ENCODE measurements at places on chromosomes 5 and 9. TPM values are rescaled to one million over a fixed set of nuclear protein-coding genes. Genes with fewer than 3 reads are reported as not detected.

The BARHL1 gene
- total RNA-seq, result not detected

The SPATA6L gene
- 0.87 TPM for total RNA-seq

The TCF7 gene
- total RNA-seq, result 3.4 TPM

The ADAMTS16 gene
- total RNA-seq, result not detected

The PLPPR1 gene
- not detected for total RNA-seq

The SLC23A1 gene
- total RNA-seq, result not detected

The PRRX2 gene
- total RNA-seq, result 0.20 TPM

The TAF11L3 gene
- total RNA-seq, result not detected

- no peak for DNase-seq
Observed at GRCh38 chr5:143350751-143351602, 52.5 kb downstream of the NR3C1 start.

- no peak for DNase-seq
Observed at GRCh38 chr5:87411973-87412629, 629 bp downstream of the CCNH start.

GRCh38 chr9:37880916-37881479, 22.9 kb downstream of the SLC25A51 start:
- no peak for DNase-seq

DNA sequence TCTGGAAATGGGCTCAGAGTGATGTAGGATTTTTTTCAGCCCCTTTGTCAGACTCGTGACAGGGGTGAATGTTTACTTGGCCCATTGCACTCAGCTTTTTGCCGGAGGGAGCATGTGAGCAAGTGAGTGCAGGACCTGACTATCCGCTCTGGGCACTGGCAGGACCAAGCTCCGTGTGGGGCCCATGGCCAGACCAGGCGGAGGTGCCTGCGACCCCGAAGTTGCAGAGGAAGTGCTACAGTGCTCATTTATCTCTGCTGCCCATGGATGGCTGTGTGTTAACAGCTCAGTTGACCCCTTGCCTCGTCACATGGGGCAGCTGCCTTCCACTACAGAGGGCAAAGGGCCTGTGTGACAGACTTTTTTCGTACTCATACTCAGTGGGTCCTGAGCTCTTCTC, 744.3 kb downstream of the IRX1 start:
- DNase-seq, result no peak

DNA sequence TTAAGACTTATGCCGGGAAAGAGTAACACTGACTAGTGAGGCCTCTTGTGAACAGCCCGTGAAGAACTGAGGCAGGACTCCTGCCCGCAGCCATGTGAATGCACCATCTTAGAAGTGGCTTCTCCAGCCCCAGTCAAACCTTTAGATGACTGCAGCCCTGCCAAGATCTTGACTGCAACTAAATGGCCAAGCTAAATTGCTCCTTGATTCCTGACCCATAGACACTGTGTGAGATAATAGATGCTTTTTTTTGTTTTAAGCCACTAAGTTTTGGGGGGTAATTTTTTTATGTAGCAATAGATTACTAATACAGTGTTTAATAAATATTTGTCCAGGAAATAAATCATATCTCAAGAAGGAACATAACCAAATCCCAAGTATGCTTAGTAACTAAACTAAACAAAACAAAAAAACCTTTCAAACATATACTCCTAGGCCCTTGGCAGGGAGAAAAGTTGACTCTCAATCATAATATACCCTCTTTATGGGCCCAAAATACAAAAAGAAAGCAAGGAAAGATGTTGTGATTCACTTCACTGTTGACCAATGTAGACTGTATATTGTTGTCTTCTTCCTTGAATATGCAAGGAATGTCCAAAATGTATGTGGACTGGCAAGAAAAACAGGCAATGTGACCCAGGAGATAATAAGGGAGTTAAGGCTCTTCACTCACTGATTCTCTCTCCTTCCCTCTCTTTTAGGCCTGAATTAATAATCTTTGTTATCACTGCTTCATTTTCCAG, 79.7 kb upstream of the ZNF366 start:
- no peak for DNase-seq

GRCh38 chr5:174148721-174149120, 103.2 kb downstream of the NSG2 start:
- DNase-seq, result no peak

DNA sequence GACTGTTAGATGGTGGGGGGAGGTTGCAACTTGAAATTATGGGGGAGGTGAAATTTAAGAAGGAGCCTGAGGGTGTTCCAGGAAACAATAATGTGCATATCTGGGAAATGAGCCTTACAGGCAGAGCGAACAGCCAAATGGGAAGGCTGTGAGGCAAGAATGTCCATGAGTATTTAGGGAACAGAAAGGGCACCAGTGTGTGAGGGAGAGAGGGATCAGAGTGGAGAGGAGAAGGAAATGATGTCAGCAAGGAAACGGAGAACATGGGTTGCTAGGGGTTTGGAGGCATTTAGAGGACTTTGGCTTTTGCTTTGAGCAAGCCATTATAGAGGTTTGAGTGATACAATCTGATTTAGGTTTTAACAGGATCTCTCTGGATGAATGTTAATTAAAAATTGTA, 285.4 kb downstream of the TLE4 start:
- DNase-seq, result no peak

DNA sequence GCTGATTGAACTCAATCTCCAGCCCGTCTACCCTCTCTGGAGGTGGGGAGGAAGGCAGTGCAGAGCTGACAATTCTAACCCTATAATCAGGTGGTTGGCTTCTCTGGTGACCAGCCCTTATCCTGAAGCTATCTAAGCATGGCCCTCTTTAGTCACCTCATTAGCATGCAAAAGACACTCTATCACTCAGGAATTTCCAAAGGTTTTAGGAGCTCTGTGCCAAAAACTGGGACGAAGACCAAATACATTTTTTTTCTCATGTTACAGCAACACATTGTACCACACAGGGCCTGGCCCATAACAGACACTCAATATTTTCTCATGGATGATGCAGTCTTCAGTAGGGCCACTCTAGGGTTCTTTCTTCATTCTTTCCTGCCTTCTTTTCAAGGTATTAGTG, 118.8 kb upstream of the VLDLR start:
- no peak for DNase-seq

DNA sequence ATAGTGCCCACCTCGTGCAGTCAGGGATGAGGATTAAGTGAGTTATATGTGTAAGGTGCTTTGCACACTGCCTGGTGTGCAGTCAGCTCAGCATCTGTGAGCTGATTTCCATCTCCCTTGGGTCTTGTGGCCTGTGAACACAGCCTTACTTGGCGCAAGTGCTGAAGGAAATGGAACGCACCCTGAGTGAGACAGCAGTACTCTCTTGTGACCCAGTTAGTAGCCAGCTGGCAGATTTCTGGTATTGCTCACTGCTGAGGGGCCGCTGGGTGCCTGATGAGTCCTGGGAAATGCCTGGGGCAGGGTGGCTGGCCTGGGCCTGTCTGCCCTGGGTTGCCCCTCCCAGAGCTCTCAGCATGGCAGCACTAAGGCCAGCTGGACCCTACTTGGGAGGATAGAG, 90.9 kb upstream of the BOD1 start:
- DNase-seq, result peak; percentile 67

DNA sequence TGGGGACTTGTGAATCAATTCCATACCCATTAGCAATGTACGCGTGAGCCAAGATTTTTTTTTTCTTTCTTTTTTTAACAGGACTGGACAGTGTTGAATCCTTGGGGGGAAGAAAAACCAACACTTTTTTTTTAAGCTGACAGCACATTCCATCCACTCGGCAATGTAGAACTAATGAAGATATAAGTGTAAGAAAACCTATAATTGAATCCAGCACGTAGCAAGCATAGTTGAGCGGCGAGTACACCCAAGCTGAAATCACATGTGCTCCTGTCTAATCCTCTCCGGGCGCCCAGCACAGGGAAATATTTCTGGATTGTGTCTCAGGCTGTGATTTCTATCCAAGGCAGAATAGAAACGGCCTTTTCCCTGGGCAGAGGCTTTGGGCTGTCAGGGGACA, 118.2 kb downstream of the BOD1 start:
- peak; percentile 62 for DNase-seq

- DNase-seq, result peak; percentile 61
Observed at GRCh38 chr5:177462021-177462670, 11.3 kb downstream of the DBN1 start.

GRCh38 chr9:131461166-131461565, 41.6 kb upstream of the POMT1 start:
- no peak for DNase-seq

GRCh38 chr5:87069974-87070608, 197.6 kb upstream of the RASA1 start:
- DNase-seq, result no peak

DNA sequence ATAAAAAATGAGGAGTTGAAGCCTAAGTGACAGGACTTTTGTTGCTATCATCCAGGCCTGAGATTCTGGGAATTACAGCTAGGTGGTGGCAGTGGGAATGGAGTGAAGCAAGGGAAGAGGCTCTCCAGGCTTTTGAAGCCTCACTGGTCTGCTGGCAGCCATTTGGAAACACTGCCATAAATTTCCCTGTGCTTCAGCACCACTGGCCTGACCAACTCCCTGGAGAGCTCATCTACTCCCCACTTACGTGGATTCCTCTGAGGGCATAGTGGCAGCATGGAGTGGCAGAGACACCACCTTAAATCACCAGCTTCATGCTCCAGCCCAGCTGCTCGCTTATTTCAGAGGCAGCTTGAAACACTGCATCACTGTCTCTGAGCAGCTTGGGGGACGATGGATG, 518.2 kb downstream of the TLR4 start:
- DNase-seq, result no peak

DNA sequence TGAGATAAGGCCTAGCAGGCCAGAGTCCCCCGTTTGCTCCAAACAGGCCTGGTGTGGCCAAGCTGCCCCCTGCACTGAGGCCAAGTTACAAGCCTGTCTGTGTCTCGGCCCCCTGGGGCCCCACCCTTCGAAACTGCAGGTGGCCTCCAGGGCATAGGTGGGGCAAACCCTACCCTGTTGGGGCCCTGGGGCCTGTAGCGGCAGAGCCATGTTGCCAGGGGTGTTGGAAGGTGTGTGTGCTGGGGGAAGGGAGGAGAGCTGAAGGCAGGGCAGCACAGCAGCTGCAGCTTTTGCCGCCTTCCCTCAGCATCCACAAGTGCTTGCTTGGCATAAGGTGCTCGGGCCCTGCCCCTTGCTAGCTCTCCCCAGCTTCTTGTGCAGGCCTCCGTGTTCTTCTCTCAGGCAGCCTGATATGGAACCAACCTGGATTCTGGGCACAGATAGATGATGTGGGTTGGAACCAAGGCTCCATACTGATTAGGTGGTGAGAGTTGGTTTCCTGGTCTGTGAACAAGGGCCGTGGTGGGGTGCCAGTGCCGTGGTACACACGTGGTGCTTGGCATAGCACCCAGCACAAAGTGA, 12.7 kb downstream of the IRF1 start:
- DNase-seq, result no peak

DNA sequence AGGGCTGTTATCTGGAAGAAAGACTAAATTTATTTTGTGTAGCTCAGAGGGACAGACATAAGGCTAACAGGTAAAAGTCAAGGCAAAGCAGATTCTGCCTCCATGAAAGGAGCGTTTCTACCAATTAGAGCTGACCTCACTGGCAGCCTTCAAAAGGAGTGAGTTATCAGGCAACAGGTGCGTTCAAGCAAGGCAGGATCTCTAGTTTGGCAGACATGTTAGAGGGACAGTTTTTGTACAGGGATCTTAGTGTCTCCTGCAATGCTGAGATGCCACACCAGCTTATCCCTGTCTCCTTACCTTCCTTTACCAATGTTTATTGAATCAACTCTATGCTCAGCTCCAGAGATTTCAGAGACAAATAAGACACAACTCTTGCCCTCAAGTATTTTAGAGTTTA, 73.8 kb downstream of the NRG2 start:
- DNase-seq, result no peak

GRCh38 chr5:10520706-10521105, 43.2 kb upstream of the ANKRD33B start:
- DNase-seq, result no peak

DNA sequence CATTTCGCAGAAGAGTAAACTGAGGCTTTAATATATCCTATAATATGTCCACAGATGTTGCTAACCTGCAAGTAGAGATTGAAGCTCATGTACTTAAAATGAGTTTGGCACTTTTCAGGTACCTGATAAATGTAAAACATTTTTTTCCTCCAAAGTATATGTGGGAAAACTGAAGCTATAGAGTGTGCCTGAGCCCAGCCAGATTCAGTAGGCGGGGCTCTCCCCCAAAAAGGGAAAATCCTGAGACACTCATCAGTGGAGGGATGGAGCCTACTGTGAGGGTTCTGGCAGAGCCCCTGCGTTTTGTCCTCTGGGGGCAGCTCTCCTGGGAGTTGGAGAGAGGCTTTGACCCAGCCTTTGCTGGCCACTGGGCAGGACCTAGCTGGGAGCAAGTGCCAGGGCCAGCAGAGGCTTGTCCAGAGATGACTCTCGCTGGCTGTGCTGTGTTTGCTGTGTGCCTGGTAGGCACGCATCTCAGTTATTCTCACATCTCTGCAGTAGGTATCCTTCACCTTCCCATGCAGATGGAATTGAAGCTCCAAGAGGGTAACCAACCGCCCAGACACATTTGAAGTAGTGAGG, 81.1 kb upstream of the SPRY4 start:
- no peak for DNase-seq

GRCh38 chr9:98795970-98796363, 388 bp downstream of the ANKS6 start:
- DNase-seq, result peak; percentile 66

- no peak for DNase-seq
Observed at GRCh38 chr5:180205916-180206315, 3.1 kb downstream of the RASGEF1C start.

DNA sequence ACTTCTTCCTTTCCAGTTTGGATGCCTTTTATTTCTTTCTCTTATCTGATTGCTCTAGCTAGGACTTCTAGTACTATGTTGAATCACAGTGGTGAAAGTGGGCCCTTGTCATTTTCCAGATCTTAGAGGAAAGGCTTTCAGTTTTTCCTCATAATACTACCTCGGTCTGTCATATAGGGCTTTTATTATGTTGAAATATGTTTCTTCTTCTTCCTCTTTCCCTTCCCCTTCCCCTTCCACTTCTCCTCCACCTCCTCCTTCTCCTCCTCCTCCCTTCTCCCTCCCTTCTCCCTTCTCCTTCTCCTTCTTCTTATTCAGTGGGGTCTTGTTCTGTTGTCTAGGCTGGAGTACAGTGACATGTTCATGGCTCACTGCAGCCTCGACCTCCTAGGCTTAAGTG, 9.2 kb upstream of the TERT start:
- DNase-seq, result no peak

- DNase-seq, result no peak
Observed at GRCh38 chr5:58410441-58410840, 49.4 kb downstream of the PLK2 start.

GRCh38 chr5:94102849-94103248, 361.4 kb upstream of the POU5F2 start:
- no peak for DNase-seq

GRCh38 chr5:150479416-150479815, 28.5 kb upstream of the NDST1 start:
- no peak for DNase-seq

- peak; percentile 88 for DNase-seq
Observed at GRCh38 chr5:7815892-7816534, 34.9 kb downstream of the CFAP90 start.

- DNase-seq, result no peak
Observed at GRCh38 chr9:30410273-30410672, 1974.2 kb upstream of the ACO1 start.

GRCh38 chr5:148532969-148533670, 121.2 kb downstream of the HTR4 start:
- no peak for DNase-seq

Measured in left ventricle myocardium superior (tissue), 1 donor.